ENCODE measurements at places on chromosomes 6 and 20.
A peak's percentile ranks its signal among the peaks of the same experiment; 100 is the strongest.

GRCh38 chr20:42067596-42067995, 449.4 kb upstream of the CHD6 start:
- DNase-seq, result no peak

DNA sequence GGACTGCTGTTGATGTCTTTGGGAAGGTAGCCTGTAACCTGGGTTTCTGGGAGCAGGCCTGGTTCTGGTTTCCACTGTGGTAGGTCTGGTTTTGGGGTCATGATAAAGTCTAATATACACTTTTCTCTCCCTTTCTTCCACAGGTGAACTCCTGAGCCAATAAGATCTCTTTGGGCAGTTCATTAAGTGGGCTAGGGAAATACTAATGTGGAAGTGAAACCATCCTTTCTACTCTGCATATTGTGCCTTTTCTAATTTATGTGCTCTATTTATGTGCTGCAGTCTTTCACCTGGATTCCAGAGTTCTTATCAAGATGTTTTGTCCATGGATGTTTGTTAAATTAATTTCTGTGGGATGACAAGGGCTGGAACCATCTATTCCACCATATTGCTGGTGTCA, 165.7 kb upstream of the PTPRK start:
- no peak for DNase-seq

DNA sequence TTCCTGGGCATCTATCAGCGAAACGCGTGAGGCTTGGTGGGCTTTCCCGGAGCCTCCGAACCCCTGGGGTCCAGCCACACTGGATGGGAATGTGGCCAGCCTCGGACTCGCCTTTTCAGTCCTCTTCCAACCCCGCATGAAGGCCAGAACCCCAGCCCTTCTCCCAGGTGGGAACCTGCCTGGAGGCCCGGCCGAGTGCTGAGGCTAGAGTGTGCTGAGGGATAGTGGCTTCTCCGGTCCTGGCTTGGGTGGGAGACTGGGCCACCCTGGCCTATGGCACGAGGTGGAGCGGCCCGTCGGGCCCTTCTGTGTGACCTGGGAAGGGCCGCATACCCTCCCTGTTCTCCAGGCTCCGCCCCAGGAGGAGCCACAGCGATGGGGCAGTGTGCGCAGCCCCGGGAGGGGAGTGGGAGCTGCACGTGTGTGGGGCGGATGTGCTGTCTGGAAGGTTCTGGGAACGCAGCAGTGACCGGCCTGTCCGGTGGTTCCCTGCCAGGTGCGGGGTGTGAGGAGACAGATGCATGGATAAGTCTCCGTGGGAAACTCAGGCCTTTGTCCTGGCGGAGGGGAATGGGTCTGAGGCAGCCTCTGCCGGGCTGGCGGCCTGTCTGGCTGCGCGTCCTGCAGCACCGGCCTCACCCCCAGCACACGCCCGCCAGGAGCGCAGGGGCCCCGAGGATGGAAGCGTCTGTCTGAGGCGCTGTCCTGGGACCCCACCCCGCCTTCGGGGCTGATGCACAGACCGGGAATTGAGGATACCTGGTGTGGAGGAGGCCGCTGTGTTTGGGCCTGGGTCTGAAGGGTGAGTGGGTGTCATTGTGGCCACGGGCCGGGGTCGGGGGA, 1.1 kb upstream of the BHLHE23 start:
- no peak for DNase-seq

- no peak for DNase-seq
Measured at GRCh38 chr6:108920751-108921150, 72.5 kb downstream of the ARMC2 start.

DNA sequence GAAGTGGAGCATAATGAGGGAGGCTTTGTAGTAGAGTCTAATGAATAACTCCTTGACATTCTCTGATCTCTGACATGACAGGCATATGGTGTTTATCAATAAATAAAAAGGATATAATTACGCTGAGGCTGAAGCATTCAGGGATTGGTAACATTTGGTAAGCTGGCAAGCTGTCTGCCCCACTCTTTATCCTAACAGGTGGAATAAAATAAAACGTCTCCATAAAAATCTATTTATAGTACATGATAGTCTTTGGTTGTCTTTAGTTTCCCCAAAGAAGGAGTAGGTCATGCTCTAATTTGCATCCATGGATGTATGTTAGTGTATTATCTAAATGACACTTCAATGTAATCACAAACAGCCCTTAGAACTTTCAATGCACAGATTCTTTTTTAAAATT, 30.9 kb upstream of the RBM24 start:
- no peak for DNase-seq

DNA sequence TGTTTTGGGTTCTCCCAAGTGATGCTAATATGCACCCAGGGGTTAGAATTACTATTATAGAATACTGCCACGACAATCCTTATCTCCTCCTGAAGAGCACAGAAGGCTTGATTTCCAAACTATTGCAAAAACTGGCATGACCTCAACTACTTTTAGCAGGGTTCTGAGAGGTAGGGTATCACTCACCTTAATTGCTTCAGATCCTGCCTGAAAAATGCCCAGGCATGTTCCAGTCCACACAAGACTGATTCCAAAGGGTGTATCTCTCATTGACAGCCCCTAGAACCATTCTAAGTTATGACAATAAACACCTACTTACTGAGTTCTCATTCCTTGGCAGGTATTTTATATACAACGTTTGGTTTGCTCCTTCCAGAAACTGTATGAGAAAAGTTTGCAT, 5.0 kb upstream of the DSE start:
- no peak for DNase-seq

- DNase-seq, result no peak
Measured at GRCh38 chr6:41545247-41545702, 906 bp upstream of the FOXP4 start.

GRCh38 chr20:3406481-3407039, 909 bp downstream of the DNAAF9 start:
- no peak for DNase-seq

DNA sequence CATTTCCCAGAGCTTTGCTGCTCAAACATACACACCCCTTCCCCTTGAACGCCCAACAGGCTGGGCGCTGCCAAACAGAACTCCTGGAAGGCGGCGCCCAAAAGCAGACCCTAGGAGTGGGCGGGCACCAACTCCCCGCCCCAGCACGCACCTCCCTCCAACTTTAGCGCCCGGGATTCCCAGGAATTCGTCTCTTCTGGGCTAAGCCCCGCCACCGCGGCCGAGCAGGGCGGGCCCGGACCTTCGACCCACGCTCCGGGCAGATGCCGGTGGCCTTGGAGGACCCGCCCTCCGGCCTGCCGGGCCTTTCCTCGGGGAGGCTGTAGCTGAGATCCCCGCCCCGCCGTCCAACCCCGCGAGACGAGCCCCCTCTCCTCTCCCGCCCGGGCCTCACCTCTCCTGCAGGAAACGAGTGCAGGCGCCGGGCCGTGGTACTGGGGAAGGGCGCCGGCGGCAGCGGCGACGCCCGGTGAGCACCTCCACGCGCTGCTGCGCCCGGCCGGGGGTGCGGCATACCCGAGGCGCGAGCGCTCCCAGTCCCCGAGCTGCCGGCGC, 659 bp downstream of the MCUR1 start:
- DNase-seq, result peak; percentile 75

GRCh38 chr6:126661646-126662045, 321.7 kb downstream of the CENPW start:
- no peak for DNase-seq

DNA sequence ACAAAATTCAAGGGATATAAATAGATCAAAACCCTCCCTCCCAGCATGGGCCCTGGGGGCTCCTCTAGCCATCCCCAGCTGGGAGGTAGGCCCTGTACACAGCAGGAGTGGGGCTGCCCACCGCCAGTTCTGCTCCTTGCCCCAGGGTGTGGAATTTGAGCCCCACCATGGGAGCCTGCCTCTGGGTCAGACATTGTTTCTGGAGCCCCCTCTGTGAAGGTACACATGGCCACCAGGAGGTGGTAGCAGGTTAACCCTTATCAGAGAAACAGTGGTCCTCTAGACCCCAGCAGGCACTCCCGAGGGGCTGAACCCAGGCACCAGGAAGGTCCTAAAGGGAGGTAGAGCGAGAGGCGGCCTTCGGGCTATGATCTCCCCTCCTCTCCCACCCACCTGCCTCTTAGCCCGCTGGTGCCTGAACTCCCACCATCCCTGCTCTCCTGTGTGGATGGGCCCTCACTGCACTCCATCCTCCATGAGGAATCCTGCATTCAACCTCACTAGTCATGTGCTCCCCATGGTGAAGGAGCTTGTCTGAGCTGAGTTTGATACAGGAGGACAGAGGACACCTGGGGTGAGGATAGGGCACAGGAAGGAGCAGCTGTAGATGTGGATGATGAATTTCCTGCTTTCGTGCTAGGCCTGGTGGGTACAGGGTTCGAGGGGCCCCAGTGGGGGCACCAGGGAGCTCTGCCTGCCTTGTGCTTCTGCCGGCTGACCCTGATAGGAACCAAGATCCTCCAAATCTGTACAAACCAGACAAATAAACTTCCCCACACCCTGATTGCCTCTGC, 114.9 kb downstream of the GRM4 start:
- DNase-seq, result no peak

DNA sequence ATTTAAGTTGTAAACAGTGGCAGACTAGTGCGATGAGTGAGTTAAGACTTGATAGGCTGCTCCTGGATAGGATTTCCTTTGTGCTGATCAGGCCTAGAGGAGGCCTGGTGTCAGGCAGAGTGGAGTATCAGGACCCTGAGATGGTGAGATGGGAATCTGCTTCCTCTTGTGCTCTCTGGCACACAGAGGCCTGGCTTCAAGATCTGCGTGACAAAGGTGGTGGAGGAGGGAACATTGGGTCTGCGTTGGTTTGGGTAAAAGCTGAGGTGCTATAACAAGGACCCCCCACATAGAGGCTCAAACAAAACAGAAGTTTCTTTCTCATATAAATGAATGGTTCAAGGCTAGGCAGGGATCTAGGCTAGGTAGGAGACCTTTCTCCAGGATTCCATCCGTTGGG, 20.3 kb downstream of the SCAND1 start:
- no peak for DNase-seq

- no peak for DNase-seq
Measured at GRCh38 chr6:132648828-132649227, 10.2 kb downstream of the TAAR1 start.

- DNase-seq, result no peak
Measured at GRCh38 chr6:103280417-103280816, 1579.3 kb downstream of the HACE1 start.

DNA sequence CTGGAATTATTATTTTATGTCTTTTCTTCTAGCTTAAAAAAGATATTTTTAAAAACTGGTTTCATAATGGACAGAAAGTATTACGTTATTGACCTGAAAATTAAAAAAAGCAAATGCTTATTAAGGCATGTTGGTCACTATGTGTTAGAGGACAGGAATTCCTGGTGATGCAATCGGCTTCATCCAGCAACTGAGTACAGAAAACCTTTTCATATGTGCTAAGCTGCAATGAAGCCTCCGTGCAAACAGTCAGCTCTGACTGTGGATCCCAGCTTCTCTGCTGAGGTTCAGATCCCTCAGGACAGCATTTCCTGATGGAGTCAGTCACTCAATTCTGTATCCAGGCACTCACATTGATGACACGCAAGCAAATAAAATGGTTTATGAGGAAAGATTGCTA, 22.7 kb upstream of the BMP2 start:
- DNase-seq, result no peak

DNA sequence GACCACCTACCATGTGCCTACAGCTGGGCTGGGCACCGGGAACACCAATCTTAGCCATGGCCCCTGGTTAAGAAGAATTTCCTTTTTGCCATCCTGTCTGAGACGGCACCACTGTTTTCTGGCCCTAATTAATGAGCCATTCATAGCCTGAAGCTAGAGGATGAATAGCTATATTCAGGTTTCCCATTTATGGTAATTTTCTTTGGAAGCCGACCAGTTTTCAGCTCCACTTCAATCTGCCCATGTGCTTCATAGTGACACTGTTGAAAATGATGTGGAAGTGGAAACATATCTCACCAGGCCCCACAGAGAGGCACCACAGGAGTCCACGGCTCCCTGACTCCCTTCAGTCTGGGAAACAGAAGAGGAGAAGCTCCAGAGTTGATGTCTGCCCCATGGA, 22.6 kb upstream of the ULBP3 start:
- DNase-seq, result no peak

DNA sequence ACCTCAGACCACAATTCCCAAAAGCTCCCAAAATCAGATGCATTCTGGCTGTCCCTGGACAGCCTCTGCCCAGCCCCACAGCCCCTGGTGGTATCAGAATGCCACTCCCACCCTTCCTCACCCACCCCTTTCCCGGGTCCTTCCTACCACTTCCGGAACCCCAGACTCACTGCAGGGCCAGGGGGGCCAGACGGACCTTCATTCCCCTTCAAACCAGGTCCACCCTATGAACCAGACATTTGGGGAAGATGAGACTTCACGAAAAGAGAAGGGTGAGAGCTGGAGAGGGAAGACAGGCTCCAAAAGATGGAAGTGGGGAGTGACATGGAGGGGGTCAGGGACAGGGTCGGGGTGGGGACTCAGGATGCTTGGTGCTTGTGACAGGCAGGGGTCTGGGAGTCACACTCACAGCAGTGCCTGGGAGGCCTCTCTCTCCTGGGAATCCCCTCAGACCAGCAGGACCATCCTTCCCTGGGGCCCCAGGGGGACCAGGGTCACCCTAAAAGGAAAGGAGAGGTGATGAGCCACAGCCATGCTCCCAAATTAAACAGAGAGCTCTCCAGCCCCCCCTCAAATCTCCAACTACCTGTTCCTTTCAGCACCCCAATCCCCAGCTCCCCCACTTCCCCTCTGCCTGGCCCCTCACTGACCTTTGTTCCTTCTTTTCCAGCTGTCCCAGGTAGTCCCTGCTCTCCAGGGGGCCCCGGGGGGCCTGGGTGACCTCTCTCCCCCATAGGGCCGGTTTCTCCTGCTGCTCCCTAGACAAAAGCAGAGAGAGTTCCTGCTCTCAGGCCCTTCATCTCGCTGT, 20.2 kb downstream of the COL11A2 start:
- DNase-seq, result peak; percentile 46

GRCh38 chr20:57278457-57278856, 12.0 kb upstream of the BMP7 start:
- no peak for DNase-seq

- DNase-seq, result no peak
Measured at GRCh38 chr6:7684076-7684475, 41.8 kb upstream of the BMP6 start.

DNA sequence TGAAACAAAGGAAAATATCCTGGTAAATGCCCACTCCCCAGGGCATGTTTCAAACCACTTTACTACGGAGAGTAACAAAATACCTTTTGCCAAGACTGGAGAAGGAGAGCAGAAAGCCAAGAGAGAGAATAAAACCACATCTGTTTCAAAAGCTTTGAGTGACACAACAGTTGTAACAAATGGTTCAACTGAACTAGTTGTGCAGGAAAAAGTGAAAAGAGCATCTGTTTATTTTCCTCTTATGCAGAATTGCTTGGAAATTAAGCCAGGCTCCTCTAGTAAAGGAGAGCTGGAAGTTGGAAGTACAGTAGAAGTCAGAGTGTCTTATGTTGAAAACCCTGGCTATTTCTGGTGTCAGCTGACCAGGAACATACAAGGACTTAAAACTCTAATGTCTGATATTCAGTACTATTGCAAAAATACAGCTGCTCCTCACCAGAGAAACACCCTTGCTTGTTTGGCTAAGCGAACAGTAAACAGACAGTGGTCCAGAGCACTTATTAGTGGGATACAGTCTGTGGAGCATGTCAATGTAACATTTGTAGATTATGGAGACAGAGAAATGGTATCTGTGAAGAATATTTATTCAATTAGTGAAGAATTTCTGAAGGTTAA, 2.6 kb downstream of the TDRD6 start:
- no peak for DNase-seq

GRCh38 chr6:35717449-35718374, 19.1 kb upstream of the ARMC12 start:
- DNase-seq, result no peak

All from natural killer cell treated with Interleukin-12 subunit alpha and Interleukin-12 subunit beta and Interleukin-15 and Interleukin-18, amount 100 ng/mL, for 72 hours (primary cell).